ENCODE measurements at places on chromosomes 12 and 14.
A peak's percentile ranks its signal among the peaks of the same experiment; 100 is the strongest.

GRCh38 chr12:95626854-95627253 is 75.6 kb upstream of the USP44 start:
- no peak for DNase-seq

- no peak for DNase-seq
Observed at GRCh38 chr12:106631150-106631549, 48.3 kb downstream of the RFX4 start.

GRCh38 chr12:96060041-96060440 is 24.7 kb upstream of the LTA4H start:
- no peak for DNase-seq

GRCh38 chr14:103748534-103748857 is 32.9 kb downstream of the ZFYVE21 start:
- no peak for DNase-seq

DNA sequence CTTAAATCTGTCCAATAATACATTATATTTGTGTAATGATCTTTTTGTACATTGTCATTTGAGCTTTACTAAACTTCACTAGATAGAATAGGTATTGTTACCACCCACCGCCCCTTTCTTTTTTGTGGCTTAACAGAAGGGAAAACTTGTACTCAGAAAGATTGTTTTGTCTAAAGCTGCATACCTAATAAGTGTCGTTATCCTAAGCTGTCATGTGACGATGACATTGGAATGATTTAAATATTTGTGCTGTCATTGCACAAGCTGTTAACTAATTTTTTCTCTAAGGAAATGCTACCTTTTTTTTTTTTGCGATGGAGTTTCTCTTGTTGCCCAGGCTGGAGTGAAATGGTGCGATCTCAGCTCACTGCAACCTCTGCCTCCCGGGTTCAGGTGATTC is 3.6 kb downstream of the DIP2B start:
- DNase-seq = no peak

DNA sequence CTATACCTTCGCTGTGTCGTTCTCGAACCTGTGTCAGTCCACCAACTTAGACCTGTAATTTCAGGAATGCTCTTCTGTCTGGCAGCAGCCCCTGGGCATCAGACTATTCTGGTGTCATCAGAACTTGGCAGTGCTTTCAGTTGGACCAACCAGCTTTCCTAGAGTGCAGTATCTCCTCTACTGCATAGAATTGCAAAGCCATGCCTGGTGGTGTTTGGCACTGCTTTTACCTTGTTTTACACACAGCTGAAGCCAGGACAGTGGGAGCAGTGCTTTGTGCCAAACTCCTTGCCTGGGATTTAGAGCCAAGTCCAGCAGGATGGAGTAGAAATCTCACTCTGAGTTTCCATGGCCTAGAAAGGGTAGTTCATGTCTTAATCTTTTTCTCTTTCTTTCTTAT is 1.5 kb downstream of the FLVCR2 start:
- DNase-seq = no peak

DNA sequence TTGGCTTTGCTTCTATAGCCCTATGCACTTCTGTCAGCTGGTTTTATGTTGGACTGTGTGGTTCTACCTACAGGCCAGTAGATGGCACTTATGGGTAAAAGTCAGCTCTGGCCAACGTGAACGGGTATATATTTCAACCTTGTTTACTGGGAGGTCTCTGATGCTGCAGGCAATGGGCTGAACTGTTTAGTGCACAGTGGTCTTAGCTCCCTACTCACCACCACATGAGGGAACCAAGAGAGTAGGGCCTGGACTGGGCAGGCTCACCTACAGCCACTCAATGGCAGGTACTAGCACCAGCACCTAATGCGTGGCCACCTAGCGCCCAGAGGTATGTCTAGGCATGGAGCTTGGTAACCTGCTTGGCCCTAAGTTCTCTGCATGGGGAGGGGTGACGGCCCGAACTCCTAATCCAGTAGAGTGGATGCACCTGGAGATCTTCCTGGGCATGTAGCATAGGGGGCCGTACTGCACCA is 481.8 kb downstream of the TMEM117 start:
- DNase-seq = no peak

DNA sequence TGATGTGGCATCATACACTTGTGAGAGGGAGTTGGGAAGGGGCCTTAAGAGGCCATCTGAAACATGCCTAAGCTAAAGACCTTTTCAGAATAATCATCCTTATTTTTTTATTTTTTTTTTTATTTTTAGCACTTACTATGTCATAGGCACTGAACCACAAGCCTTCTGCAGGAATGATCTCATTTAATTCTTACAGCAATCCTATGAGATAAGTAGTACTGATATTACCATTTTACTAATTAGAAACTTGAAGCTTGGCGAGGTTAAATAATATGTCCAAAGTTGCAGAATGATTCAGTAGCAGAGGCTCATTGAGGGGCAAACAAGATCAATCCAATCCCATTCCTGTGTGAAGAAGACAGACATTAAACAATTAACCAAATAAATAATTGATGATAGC is 33.4 kb upstream of the DDHD1 start:
- DNase-seq = no peak

DNA sequence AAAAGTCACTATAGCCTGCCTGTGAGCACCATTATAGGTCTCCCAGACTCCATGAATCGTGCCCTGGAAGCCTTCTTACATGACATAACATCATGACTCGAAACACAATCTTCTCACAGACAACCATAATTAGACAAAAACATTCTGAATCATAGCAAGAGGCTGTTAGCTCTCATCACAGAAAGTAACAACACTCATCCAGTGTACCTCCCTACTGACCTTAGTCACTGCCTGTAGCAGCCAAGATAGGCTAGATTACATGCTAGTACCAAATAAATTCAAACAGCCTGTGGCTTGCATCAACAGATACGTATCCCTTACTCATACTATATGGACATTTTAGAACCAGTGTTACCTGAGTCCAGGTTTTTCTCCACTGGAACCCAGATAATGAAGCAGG is 663.8 kb upstream of the FOXG1 start:
- no peak for DNase-seq

- DNase-seq = no peak
Observed at GRCh38 chr12:105713606-105714305, 383.3 kb downstream of the C12orf75 start.

- DNase-seq = no peak
Observed at GRCh38 chr12:116677202-116677661, 60.6 kb downstream of the SPRING1 start.

GRCh38 chr14:90412058-90412457 is 15.2 kb downstream of the CALM1 start:
- no peak for DNase-seq

GRCh38 chr14:23735394-23735793 is 99.2 kb downstream of the DHRS2 start:
- DNase-seq = no peak

DNA sequence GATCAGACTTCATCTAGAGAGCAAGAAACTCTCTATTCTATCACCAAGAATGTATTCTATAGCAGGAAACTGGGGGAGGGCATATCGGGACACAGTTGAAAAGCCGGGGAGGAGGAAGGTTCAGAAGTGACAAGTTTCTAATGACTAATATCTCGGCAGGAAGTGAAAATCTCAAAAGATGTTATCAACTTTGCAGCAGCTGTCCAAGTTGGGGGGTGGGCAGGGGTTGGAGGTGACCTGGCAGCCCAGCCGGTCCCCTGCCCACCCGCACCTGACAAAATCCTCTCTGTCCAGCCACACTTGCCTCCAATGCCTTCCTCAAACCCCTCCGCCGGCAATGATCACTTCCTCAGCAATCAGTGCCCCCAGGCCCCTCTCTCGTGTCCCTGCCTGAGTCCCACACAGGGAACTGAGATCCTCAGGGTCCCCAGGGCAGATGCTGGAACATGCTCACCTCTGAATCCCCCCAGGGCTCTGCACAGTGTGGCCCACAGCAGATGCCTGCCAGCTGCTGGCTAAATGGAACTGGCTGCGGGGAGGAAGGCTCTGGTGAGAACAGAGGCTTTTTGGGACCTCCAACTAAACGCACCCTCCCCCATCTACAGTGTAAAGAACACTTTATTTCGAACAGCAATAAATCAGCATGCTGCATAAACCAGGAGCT is 43.9 kb downstream of the CCDC88C start:
- DNase-seq = no peak

- DNase-seq = no peak
Observed at GRCh38 chr12:59055204-59055860, 135.0 kb upstream of the LRIG3 start.

GRCh38 chr12:21433525-21433924 is 3.9 kb upstream of the PYROXD1 start:
- no peak for DNase-seq

DNA sequence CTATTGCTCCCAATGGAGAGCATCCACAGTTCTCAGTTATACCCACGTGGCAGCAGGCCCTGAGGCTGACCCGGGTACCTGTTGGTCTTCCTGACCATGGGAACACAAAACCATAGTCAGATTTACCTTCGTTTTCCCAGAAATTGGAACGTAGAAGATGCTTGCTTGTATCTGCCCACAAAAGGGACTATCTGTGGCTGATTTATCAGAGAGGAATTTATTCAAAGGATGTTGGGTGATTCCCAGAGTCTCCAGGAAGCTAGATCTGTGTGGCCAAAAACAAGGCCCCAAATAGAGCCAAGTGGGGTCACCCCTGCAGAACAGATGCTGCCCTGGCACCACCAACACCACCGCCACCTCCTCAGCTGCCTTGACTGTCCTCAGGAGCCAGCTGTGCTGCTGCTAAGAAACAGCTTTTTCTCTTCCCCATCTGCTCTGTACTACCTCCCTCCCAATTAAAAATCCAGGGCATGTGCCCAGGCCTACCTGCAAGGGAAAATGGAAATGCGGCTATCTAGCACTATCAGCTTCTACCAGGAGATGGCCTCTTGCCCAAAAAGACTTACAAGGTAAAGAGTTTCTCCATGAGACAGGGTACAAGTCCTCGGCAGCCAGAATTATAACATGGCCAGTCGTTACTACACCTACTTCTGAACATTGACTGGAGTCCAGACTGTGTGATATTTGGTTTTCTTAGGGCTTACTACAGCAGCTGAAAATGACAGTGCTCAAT is 128.6 kb upstream of the PLEKHG7 start:
- DNase-seq = no peak

DNA sequence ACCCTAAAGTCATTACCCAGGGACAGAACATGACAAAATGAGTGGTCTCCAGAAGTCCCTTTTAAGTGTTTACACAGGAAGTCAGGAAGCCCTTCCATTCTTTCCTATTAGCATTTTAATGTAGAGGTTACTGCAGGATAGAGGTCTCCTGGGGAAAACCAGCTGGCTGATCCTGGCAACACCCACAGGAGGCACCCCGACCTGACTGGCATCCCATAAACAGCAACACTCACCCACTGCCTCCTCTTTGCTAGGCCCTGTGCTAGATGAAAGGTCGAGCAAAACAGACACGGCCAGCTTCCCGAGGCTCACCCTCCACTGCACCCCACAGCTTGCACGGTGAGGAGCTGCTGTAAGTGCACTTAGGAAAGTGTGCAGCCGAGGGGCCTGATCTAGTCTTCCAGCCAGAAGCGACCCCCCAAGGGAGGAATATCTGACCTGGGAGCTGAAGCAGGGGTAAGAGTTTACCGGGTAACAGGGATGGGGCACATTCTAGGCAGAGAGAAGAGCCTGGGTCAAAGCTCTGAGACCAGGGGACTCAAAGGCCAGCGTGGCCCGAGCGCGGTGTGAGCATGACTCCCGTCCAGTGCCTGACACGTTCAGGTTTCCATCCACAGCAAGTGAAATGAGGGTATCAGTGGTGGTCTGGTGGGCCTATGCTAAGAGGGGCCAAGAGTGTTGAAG is 9.0 kb downstream of the DAZAP2 start:
- no peak for DNase-seq

DNA sequence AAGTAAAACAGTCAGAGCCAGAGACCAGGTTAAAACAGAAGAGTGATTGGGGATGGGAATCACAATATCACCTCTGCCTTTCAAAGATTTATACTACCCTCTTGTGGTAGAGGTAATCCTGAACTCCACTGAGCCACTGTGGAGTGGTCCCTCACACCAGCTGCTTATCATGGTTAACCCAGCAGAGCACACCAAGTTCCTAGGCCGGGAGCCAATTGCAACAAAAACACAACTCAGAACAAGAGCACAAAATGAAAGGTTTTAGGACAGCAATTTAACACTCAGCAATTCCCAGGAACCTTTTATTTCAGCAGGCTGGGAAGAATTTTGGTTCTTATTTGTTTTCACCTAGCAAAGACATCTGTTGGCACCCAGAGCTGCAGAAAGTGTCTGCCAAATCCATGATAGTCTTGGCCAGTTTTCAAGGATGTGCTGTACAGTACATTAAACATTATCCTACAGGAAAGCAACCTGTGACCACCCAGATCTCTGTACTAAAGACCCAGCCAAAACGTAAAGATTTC is 220.5 kb upstream of the ATXN7L3B start:
- DNase-seq = peak; percentile 91

- no peak for DNase-seq
Observed at GRCh38 chr12:4477129-4477528, 31.5 kb upstream of the FGF6 start.

- DNase-seq = no peak
Observed at GRCh38 chr12:120853188-120853587, 51.0 kb downstream of the SPPL3 start.

- no peak for DNase-seq
Observed at GRCh38 chr14:65211341-65211987, 109.1 kb upstream of the MAX start.

DNA sequence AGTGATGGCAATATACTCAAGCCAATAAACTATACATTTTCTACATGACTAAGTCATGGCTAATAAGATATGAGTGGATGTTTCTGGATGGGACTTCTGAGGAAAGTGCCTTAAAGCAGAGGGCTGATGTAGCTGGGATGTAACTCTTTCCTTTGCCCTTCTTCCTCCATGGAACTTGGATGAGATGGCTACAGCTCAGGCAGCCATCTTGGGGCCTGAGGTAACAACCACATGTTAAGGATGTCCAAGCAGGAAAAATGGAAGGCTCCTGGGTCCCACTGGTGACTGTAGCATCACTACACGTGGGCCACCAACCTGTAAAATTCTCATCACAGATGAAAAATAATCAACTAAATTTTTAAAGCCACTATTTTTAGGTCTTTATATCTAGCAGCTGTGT is 54.4 kb upstream of the GRIP1 start:
- no peak for DNase-seq

- DNase-seq = no peak
Observed at GRCh38 chr14:59964251-59965007, 44.5 kb downstream of the LRRC9 start.

DNA sequence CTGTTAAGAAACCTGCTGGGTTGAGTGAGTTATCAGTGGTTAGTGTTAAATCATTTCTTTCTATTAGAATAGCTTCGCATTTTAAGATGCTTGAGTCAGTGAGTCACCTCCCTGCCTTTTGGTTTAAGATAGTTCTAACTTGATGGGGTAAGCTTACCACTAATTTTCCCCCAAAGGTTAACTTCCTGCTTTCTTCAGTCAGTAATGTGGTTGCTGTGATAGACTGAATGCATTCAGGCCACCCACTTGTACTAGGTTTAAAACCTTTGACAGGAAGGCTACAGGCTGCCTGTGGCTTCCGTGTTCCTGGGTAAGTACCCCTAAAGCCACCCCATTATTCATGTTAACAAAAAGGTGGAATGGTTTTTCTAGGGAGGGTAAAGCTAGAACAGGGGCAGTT is 25.3 kb downstream of the CLEC2A start:
- DNase-seq = no peak

- DNase-seq = no peak
Observed at GRCh38 chr14:96502621-96503305, 581 bp downstream of the PAPOLA start.

GRCh38 chr14:52801014-52801712 is 9.8 kb upstream of the GNPNAT1 start:
- no peak for DNase-seq

GRCh38 chr12:97181571-97182265 is 274.7 kb downstream of the NEDD1 start:
- DNase-seq = no peak

GRCh38 chr14:77804592-77804991 is 4.7 kb downstream of the ADCK1 start:
- no peak for DNase-seq
